ENCODE measurements at places on chromosomes 7 and 10.

DNA sequence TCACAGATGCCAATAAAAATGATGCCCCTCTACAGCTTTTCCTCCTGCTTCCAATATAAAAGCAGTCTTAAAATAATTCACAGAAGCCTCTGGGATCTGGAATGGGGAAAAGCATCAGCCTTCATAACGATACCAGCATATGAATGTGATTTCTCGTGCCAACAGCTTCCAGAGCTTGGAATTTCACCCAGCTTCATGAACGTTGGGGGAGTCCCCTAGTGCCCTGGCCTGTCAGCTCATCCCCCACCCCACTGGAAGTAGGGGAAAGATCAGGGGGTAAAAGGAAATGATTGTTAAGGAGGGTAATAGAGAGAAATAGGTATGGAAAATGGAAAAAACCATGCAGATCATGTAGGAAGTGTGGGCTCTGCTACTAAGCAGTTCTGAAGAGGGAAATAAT is 253.6 kb downstream of the INHBA start:
- DNase-seq: no peak

DNA sequence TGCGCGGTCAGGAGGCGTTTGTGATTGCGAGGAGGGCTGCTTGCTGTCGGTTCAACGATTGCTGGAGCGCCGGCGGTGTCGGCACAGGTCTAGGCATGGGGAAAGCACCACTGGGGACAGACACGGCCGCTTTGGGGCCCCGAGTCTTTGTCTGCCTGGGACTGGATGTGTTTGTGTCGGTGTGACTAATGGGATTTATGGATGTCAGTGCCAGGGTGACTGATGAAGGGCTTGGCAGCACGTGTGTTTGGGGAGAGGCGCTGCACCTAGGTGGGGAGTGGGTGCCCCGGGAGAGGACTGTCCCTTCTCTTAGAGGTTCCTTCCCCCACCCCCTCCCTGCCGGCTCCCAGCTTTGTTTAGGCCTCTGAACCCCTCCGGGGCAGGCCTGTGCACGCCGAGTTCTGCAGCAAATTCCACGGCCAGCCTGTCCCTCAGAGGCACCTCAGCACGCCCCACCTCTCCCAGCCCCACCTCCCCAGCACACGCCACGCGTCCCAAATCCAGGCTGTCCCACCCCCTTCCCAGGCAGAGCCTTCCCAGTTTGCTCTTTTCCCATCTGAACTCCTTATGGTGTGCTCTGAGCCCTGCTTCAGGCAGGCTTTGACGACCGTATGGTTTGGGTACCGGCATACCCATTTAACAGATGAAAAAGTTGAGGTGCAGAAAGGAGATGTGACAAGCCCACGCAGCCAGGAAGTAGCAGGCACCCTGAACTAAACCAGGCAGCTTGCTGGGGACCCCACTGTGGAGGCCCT is 6.4 kb upstream of the TNRC18 start:
- DNase-seq: no peak

- no peak for DNase-seq
Observed at GRCh38 chr7:107161415-107161814, 7.4 kb upstream of the HBP1 start.

GRCh38 chr10:71294091-71294561 is 24.9 kb upstream of the SLC29A3 start:
- no peak for DNase-seq

GRCh38 chr10:6343305-6344010 is 140.7 kb downstream of the PFKFB3 start:
- DNase-seq: no peak

DNA sequence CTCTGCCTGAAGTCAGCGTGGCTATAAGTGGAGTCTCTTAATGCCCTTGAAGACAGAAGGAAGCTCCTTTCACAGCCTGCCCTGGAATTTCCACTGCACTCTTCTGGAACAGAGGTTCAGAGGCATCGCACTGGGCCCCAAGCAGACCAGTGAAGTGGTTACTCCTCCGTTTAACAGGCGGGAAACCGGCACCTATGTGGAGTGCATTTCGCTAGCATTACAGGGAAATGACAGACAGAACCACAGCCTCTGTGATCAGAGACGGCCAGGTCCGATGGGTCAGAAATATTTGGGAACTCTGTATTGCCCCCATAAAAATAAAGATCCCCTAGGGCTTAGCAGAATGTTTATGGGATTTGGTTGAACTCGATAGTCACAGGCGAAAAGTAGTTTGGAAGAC is 406.9 kb upstream of the PRKCQ start:
- no peak for DNase-seq

DNA sequence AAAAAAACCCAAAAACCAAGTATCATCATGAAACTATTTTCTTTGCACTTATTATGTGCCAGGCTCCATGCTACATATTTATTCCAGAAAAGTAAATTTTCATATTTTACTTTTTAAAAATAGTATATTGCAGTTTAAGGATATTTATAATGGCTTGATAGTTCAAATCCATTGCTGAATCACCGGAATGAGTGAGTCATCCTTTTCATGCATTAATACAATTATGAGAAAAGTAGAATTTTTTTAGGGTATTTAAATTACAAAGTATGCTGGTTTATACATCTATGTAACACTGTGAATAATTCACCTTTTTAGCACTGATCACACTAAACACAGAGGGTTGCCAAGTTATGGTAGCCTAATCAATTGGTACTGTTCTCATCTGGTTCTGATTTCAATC is 54.3 kb downstream of the SLC16A9 start:
- no peak for DNase-seq

DNA sequence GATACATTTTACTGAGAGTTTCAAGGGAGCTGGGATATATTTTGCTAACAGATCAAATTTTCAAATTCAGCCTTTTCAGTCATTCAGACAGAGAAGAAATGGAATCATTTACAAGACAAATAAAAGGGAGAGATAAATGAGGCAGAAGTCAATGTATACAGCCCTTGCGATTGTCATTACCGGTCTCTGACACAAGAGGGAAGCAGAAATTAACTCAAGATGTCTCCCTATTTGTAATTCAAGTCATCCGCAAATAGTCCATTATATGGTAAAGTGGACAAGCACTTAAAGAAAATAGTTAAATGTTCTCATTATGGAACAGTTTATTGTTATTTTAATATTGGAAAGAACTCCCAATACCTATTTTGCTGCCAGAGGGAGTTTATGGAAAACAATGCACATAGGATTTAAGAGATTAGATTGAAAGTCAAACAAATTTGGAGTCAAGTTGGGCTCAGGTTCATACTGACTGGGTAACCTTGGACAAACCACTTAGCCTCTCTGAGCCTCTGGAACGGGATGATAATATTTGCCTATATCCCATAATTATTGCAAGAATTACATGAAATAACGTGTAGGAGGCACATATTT is 89.3 kb upstream of the PRKCQ start:
- DNase-seq: no peak

GRCh38 chr7:48183965-48184364 is 12.7 kb downstream of the ABCA13 start:
- no peak for DNase-seq

- no peak for DNase-seq
Observed at GRCh38 chr7:751826-752225, 24.7 kb upstream of the PRKAR1B start.

DNA sequence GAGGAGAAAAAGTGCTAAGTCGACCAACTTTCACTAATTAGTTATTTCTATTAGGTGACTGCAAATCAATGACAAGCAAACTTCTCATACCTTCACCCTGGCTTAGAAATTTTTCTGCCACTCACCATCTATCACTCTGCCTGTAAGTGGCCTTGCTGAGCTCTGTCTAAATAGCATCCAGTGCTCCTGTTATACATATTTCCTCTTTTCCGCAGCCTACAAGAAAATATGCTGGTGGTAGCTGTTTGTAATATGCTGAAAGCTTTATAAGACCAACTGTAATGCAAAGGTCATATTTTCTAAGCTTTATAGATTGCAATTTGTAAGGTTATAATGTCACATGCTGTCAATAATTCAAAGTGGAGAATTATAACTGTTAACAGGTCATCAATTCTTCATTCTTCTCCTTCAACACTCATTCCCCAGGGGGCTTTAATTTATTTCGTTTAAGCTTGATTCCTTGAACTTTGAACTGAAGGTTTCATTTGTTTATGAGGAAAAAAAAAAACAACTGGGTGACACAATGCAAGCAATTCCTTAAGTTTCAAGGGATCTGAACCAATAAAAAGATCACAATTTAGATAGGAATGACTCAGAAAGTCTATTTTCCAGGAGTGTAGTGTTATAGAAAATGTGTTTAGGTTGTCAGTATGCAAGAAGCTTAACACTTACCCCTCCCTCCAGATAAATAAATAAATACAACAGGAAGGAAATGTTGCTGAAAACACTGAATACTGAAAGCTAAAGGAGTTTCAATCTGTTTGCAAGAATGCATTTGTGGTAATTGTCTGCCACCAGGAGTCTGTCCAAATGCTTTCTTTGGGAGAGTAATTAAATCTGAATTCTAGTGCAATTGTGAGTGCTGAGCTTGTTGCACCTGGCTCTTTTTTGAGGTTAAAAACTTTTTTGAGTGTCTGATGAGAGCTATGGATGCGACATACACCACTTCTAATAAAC is 183.7 kb downstream of the SORCS1 start:
- DNase-seq: no peak

DNA sequence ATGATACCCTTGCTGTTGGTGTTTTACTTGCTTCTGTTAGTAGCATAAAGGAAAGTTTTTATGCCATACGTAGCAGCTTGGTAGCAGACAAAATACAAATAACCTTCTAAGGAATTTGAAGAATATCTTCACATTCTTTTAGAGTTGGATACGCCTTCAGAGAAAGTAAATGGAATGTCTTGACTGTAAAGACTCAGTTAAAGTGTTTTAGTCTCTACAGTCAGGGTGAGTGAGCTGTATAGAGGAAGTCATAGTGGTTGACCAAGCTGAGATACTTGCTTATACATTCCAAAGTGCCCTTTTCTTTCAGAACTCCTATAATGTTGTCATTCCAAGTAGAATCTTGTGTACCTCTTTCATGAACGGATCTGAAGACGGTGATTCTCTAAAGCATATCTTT is 37.7 kb downstream of the RABGEF1 start:
- DNase-seq: no peak

- no peak for DNase-seq
Observed at GRCh38 chr7:135334830-135335543, 101.3 kb downstream of the STRA8 start.

DNA sequence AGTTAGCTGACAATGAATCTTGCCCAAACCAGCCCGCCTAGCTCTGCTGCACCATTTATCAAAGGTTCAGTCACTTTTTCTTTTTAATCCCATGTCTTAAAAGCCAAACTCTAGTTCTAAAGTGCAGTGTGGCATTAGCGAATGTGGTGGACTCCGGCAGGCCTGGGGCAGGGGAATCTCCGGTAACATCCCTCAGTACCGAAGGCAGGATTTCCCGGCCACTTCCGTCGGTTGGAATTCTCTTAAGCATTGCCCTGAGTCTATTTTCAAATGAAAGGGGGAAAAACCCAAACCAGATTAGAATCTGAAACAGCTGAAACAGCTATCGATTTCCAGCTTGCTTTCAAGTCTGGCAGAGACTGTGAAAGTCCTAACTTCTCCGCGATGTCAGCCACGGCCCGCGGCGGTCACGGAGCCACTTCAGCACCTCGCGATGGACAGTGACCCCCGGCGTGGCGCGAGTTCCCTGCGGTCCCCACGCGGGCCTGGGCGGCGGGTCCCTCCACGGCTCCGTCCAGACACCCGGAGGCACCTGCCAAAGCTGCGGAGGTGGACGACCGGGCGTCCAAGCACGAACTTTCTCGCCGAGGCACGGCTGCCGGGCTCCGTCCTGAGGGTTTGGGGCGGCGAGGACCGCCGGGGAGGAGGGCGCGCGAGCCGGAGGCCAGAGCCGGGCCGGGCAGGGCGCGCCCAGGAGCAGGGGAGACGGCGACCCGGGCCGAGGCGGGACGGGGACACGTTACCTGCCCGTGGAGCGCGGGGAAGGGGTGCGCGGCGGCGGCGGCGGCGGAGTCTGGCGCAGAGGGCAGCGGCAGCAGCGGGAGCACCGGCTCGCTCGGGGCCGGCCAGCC is 745 bp downstream of the TCERG1L start:
- DNase-seq: no peak

DNA sequence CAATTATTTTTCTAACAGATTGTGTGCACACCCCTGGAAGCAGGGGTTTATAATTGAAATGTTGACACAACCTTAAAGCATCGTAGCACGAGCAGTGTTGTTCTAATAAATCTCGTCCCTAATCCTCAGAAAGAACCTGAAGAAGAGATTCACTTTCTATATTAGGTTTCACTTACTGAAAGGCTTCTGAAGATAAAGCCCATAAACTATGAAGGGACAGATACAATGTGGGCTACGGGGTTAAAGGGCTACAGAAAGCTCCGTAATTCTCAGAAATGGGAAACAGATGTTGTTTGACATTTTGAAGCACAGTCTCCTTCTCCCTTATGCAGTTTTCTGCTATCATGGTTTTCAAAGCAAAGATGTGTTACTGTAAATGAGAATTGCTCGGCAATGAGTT is 479.6 kb downstream of the GATA3 start:
- no peak for DNase-seq

DNA sequence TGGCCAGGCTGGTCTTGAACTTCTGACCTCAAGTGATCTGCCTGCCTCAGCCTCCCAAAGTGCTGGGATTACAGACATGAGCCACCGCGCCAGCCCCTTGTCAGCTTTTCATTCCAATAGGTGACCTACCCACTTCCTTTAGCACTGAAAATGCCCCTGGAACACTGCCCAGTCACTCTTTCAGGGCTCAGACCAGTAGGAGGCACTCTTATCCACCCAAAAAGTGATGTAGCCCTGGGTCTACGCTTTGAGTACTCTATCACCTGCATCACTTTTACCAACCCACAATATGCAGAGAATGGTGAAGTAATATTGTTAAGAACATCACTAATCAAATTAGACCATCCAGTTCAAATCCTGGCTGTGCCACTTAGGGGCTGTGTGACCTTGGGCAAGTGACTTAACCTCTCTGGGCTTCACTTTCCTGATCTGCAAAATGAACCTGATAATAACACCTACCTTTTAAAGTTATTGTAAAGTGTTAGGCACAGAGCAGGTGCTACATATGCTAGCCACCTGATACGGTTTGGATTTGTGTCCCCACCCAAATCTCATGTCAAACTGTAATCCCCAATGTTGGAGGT is 5.2 kb downstream of the CALN1 start:
- no peak for DNase-seq

GRCh38 chr7:52779004-52779403 is 256.4 kb upstream of the POM121L12 start:
- DNase-seq: no peak

GRCh38 chr7:129652914-129653313 is 41.4 kb downstream of the NRF1 start:
- no peak for DNase-seq
